ACHN (cell line): ENCODE measurements at places on chromosomes 3 and 15.
A peak's percentile ranks its signal among the peaks of the same experiment; 100 is the strongest.

GRCh38 chr3:39021029-39021428 lies 30.7 kb downstream of the SCN11A start:
- DNase-seq, result no peak

GRCh38 chr3:31636694-31637442 lies 104.1 kb downstream of the STT3B start:
- no peak for DNase-seq

GRCh38 chr3:50164984-50165909 lies 10.1 kb downstream of the SEMA3F start:
- peak; percentile 66 for DNase-seq

- DNase-seq, result no peak
These were observed 17.5 kb downstream of the HDC start for GRCh38 chr15:50247819-50248655.

DNA sequence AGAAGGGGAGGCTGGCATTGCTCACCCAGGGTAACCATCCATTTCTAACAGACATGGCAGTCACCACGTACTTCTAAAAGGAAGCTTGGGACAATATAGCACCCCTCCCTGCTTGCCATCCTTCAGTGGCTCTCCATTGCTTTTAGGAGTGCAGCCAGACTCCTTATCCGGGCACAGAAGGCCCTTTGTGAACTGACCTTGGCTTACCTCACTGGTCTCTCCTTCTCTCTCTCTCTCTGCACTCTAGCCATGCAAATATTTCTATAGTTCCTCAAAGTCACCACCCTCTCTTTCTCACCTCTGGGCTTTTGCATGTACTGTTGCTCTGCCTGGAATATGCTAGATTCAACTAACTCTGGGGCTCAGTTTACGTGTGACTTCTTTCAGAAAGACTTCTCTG lies 301.1 kb downstream of the SHQ1 start:
- DNase-seq, result no peak

- DNase-seq, result no peak
These were observed 59.0 kb downstream of the TP63 start for GRCh38 chr3:189690237-189690636.

DNA sequence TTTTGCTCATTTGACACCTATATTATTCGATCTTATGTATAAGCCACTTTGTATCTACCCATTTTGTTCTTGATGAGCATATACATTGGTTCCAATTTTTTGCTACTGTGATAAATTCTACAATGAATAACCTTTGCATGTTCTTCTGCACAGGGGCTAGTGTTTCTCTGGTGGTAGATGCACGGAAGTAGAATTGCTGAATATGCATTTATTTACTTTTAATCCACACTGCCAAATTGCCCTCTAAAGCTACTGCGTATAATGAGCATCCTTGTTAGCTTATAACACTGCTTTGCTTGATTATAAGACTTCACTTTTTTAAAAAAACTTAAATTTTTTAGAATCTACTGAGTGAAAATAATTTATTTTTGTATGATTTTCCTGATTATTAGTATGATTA lies 84.2 kb upstream of the PIAS1 start:
- DNase-seq, result no peak

- DNase-seq, result no peak
These were observed 515.9 kb upstream of the DPPA4 start for GRCh38 chr3:109853077-109853731.

DNA sequence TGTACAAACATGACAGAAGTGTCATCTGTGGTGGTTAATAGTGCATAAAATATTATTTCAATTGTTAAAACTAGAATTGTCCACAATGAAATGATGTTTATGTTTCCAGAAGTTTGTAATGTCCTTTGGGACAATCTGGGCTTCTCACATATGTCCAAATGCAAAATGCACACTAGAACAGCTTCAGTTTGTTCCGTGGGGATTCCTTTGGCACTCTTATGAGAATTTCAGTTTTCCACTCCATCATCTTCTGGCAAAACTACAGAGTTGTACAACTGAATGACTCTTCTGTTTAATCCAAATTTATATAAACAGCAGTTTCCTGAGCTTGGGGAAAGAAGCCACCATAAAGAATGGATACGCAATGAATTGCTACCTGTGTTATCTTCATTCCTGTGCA lies 2.0 kb upstream of the OR5H6 start:
- DNase-seq, result no peak

DNA sequence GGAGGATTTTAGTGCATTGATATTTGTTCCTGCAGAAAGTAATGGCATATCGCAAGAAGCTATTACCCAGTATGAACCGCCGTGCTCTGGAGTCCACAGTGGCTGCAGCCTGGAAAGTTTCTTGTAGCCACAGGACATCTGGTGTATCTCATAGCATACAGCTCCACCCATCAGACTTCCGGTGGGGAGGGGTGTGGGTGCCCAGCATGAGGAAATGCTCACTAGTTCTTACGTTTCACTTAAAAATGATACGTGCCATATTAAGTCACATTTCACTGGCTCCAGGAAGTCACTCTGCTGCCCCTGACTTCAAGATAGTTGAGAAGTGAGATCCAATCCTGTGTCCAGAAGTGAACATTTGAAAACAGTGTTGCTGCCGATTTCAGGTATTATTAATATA lies 990.4 kb downstream of the GBE1 start:
- no peak for DNase-seq

DNA sequence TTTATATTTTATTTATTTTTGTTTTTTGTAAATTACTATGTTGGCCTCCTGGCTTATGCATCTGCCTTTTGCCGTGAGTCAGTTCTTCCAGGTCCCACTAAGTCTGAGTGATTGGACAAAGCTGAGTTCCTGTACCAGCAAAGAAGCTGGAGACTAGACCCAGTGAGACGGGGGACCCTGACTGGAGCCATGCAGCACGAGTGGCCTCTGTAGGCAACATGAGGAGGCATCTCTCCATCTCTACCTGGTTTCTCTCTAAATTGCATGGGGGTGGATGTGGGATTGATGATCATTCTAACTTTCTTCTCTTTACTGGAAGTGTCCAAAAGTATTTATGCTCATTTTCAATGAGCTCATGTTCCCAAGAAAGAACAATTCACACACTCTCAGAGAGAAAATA lies 155.3 kb upstream of the MRPL3 start:
- no peak for DNase-seq

GRCh38 chr3:141723255-141723654 lies 14.8 kb upstream of the RNF7 start:
- no peak for DNase-seq

GRCh38 chr15:86317384-86317740 lies 237.7 kb downstream of the AGBL1 start:
- DNase-seq, result no peak

DNA sequence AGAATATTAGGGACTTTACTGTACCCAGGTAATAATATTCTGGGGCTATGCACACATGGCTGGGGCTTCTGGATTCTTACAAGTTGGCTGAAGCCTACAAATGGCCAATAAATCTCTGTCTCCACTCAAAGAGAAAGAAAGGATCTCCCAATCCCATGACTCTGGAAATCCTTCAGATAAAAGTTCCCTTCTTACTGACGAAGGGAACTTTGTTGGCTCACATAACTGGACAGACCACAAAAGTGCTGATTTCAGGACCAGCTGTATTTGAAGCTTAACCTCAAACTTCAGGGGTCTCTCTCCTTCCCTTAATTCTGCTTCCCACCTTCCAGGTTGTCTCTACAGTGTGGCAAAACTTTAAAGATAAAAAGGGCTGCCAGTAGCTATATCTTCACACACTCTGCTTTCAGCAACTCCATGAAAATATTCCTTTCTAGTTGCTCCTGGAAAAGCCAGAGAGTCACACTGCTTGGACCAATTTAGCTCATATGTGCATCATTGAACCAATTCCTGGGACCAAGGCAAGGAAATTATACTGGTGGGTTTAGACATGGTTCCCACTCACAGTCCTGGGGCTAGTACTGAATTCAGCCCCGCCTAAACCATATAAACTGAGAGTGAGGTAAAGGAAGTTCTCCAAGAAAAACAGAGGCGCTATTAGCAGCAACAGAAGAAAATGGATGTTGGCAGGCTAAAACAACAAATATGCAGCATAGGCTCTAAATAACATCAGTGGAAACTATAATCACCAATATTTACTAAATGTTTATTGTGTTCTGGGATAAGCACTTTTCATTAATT lies 290.0 kb upstream of the GADL1 start:
- no peak for DNase-seq

- no peak for DNase-seq
These were observed 47.1 kb downstream of the PDIA5 start for GRCh38 chr3:123113889-123114450.

GRCh38 chr15:98381446-98381845 lies 266.9 kb upstream of the IGF1R start:
- no peak for DNase-seq

DNA sequence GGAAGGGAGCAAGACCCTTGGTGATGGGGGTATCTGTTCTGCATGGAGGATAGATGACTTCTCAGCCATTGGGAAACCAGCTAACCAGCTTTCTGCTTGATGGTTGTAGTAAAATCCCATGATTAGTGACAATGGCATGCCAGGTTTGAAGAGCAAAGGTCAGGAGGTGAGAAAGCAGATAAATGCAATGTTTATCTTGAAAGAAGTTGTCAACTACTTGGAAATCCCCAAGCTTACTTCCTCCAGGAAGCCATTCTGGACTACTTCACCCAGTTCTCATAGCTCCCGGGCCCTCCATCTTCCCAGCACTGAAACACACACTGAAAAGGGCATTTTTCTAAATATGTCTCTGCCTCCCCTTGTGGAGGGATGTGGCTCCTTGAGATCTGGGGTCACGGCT lies 51.3 kb downstream of the SMAD3 start:
- no peak for DNase-seq
